ENCODE measurements at places on chromosomes 1 and 21.

DNA sequence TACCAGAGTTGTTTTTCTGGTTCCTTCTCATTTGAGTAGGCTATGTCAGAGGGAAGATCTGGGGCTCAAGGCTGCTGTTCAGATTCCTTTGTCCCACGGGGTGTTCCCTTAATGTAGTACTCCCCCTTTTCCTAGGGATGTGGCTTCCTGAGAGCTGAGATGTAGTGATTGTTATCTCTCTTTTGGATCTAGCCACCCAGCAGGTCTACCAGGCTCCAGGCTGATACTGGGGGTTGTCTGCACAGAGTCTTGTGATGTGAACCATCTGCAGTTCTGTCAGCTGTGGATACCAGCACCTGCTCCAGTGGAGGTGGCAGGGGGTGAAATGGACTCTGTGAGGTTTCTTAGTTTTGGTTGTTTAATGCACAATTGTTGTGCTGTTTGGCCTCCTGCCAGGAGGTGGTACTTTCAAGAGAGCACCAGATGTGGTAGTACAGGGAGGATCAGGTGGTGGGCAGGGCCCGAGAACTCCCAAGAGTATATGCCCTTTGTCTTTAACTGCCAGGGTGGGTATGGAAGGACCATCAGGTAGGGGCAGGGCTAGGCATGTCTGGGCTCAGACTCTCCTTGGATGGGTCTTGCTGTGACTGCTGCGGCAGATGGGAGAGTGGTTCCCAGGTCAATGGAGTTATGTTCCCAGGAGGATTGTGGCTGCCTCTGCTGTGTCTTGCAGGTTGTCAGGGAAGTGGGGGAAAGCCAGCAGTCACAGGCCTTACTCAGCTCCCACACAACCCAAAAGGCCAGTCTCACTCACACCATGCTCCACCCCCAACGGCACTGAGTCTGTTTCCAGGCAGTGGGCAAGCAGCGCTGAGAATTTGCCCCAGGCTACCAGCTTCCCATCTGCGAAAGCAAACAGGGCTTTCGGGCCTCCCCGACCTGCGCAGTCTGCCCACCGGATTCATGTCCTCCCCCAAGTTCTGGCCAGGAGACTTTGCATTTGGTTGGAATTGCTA lies 64.2 kb downstream of the SERINC2 start:
- no peak overlapping the region for H3K27ac ChIP-seq
- peaks cover 35% of the 10 kb centered on the region for H3K27me3 ChIP-seq
- no peaks in the 10 kb centered on the region for H3K36me3 ChIP-seq
- H3K4me3 ChIP-seq = no peak overlapping the region
- H3K4me1 ChIP-seq = no peaks in the 10 kb centered on the region
- DNase-seq = peak; percentile 6

DNA sequence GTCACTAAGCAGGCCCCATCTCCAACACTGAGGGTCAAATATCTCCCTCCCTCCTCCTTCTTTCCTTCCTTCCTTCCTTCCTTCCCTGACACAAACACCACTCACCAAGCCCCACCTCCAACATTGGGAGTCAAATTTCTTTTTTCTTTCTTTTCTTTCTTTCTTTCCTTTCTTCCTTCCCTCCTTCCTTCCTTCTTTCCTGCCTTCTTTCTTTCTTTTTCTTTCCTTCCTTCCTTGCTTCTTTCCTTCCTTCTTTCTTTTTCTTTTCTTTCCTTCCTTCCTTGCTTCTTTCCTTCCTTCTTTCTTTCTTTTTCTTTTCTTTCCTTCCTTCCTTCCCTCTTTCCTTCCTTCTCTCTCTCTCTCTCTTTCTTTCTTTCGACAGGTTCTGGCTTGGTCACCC lies 79.2 kb upstream of the ETS2 start:
- H3K36me3 ChIP-seq = no peaks in the 10 kb centered on the region
- DNase-seq = no peak
- no peak overlapping the region for H3K27ac ChIP-seq
- H3K4me1 ChIP-seq = peaks cover 3% of the 10 kb centered on the region
- H3K27me3 ChIP-seq = no peaks in the 10 kb centered on the region

- no peak for DNase-seq
- no peaks in the 10 kb centered on the region for H3K27me3 ChIP-seq
- no peaks in the 10 kb centered on the region for H3K36me3 ChIP-seq
- no peak overlapping the region for H3K4me3 ChIP-seq
- H3K27ac ChIP-seq = no peak overlapping the region
These were observed 53.1 kb upstream of the CYYR1 start for GRCh38 chr21:26626187-26626586.

GRCh38 chr1:82901561-82901960 lies 1097.4 kb downstream of the TTLL7 start:
- H3K36me3 ChIP-seq = no peaks in the 10 kb centered on the region
- no peak for DNase-seq
- no peak overlapping the region for H3K27ac ChIP-seq
- H3K27me3 ChIP-seq = no peaks in the 10 kb centered on the region
- H3K4me1 ChIP-seq = no peaks in the 10 kb centered on the region

- no peak overlapping the region for H3K4me3 ChIP-seq
- no peaks in the 10 kb centered on the region for H3K36me3 ChIP-seq
- H3K4me1 ChIP-seq = peaks cover 2% of the 10 kb centered on the region
- DNase-seq = peak; percentile 74
- no peaks in the 10 kb centered on the region for H3K27me3 ChIP-seq
These were observed 130.4 kb downstream of the RERE start for GRCh38 chr1:8687039-8687438.

DNA sequence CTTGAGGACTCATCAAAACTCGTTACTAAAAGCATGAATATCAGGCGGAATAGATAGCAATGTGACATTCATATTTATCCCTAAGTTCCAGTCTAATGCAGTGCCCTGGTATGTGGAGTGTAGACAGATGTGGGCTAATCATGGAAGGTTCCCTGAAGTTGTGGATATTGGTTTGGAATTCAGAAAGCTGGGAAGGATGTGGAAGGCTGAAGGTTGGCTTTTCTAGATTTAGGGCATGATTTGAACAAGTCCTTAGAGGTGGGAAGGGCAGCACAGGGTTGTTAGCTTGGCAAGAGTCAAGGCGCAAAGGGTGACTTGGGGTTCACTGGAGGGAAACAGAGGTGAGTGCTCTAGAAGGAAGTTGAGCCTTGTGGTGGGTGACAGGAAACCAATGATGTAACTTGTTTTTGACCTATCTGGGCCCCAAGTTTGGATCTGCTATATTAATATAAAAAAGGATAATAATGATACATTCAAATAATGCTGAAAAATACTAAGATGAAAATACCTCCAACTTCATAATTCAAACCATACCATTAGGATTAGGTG lies 21.9 kb downstream of the LGALS8 start:
- H3K4me3 ChIP-seq = no peak overlapping the region
- no peak for DNase-seq
- H3K27ac ChIP-seq = peak overlapping the region; percentile 50
- H3K27me3 ChIP-seq = no peaks in the 10 kb centered on the region
- peaks cover 2% of the 10 kb centered on the region for H3K4me1 ChIP-seq
- peaks cover 98% of the 10 kb centered on the region for H3K36me3 ChIP-seq

- DNase-seq = no peak
- H3K36me3 ChIP-seq = no peaks in the 10 kb centered on the region
- no peak overlapping the region for H3K27ac ChIP-seq
- no peaks in the 10 kb centered on the region for H3K27me3 ChIP-seq
- H3K4me1 ChIP-seq = no peaks in the 10 kb centered on the region
- no peak overlapping the region for H3K4me3 ChIP-seq
These were observed 107.7 kb downstream of the CLDN17 start for GRCh38 chr21:30058928-30059327.

DNA sequence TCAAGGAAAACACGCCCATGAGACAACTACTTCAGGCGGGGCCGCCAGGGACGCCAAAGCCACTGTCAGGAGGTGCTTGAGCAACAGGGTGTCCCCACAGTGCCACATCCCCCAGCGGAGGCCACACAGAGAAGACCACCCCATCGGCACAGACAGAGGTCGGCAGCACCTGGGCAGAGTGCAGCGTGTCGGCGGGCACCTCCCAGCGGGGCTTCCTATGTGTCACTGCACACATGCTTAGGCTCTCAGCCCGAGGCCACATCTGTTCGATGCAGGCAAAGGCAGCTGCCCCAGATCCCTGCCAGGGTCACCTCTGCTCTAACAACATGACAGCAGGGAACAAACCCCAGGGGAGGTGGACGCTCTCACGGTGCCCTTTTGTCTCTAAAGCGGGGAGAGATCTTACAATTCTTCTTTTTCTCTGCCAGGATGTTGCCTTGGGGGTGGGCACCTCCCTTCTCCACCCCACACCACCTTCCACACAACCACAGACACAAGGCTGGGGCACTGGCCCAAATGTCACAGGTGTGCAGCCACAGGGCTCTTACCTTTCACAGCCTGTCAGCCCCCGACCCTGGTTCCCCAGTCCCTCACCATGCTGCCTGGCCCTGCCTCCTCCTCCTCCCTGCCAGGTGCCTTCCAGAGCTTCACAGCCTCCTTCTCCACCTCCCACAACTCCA lies 4.2 kb downstream of the KRTAP10-8 start:
- H3K27me3 ChIP-seq = no peaks in the 10 kb centered on the region
- no peak for DNase-seq
- no peaks in the 10 kb centered on the region for H3K36me3 ChIP-seq
- no peaks in the 10 kb centered on the region for H3K4me1 ChIP-seq
- H3K27ac ChIP-seq = no peak overlapping the region

DNA sequence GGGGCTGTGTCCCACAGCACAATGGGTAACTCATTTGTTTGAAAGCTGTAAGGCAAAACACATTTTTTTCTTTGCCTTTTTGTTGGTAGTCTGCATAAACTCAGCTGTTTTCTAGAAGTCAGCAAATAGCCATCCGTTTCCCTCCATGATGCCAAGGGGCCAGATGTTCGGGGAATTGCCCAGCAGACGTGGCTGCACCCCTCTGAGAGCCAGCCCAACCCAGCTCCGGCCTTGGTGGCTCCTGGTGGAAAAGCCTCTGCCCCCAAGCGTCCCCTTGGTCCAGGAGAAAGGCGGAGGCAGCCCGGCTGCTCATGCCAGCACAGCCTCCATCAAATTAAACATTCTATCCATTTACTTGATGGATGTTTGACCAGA lies 58.4 kb upstream of the ADARB1 start:
- no peak overlapping the region for H3K4me3 ChIP-seq
- peaks cover 57% of the 10 kb centered on the region for H3K4me1 ChIP-seq
- no peak overlapping the region for H3K27ac ChIP-seq

- H3K4me1 ChIP-seq = no peaks in the 10 kb centered on the region
- H3K4me3 ChIP-seq = no peak overlapping the region
- no peak overlapping the region for H3K27ac ChIP-seq
- no peak for DNase-seq
- H3K36me3 ChIP-seq = no peaks in the 10 kb centered on the region
- H3K27me3 ChIP-seq = peaks cover 65% of the 10 kb centered on the region
These were observed 172.7 kb downstream of the PTPRU start for GRCh38 chr1:29408831-29409605.

- DNase-seq = no peak
- H3K27me3 ChIP-seq = no peaks in the 10 kb centered on the region
- H3K27ac ChIP-seq = no peak overlapping the region
- H3K36me3 ChIP-seq = no peaks in the 10 kb centered on the region
These were observed 146.4 kb downstream of the LRIG2 start for GRCh38 chr1:113219377-113219776.

DNA sequence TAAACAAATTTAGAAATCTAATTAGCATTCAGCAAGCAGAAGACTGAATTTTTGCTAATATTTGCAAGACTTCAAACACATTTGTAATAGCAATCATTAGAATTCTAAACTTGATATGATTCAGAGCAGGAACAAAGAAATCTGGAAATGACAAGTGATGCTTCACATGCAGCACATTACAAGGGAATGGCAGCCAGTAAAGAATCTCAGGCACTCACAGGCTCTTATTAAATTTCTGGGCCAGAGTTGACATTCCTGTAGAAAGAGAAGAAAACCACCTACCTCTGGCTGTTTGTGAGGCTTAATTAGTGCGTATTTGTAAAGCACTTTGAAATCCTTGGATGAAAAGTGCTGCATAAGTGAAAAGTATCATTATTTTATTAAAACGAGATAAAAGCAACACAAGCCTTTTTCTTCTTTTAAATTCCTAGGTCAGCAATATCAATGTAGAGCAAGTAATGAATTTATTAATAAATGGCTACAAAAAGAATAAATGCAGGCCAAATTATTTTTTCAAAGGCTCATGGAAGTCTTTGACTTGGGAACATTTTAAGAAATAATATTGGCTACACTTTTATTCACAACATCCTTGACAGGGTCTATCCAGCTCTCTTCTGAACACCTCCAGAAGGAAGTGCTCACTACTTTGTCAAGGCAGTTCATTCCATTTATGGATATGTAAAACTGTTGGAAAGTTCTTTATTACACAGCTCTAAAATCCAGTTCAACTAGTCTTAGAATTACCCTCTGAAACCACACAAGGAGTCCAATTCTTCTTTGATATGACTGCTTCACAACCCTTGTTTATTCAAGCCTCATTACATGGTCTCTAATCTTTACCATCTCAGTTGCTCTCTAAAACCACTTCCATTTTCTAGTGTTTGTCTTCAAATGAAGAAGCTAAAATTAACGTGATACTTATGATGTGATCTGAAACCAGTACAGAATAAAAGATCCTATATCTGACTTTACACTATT lies 32.1 kb upstream of the SCYL3 start:
- DNase-seq = peak; percentile 13
- H3K27ac ChIP-seq = no peak overlapping the region
- H3K36me3 ChIP-seq = no peaks in the 10 kb centered on the region
- H3K4me3 ChIP-seq = no peak overlapping the region
- no peaks in the 10 kb centered on the region for H3K27me3 ChIP-seq

GRCh38 chr1:230910755-230911117 lies 42.4 kb upstream of the C1orf198 start:
- no peak for DNase-seq
- peaks cover 2% of the 10 kb centered on the region for H3K4me1 ChIP-seq
- H3K4me3 ChIP-seq = no peak overlapping the region
- no peaks in the 10 kb centered on the region for H3K27me3 ChIP-seq
- H3K36me3 ChIP-seq = peaks cover 14% of the 10 kb centered on the region

DNA sequence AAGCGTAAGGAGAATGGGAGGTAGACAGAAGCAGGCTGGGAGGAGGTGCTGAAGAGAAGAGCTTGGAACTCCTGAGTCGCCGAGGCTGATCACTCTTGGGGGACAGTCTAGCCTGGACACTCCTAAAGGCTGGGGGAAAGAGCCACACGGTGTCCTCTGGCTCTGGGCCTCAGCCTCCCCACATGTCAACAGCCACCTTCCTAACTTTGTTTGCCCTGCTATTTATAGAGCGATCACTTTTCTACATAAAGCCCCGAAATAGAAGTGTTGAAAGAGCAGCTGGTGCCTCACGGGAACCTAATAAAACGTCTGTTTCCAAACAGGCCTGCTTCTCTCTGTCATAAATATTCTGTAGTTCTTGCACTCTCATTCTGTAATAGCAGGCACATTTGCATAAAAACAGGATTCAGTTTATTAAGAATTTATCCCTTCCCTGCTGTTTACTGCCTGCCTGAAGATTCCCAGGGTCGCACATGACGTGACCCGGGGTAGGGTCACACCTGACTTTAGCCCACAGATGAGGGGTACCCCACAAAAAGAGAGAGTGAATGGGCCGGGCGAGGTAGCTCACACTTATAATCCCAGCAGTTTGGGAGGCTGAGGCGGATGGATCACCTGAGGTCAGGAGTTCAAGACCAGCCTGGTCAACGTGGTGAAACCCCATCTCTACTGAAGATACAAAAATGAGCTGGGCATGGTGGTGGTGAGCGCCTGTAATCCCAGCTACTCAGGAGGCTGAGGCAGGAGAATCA lies 212.5 kb downstream of the TOMM20 start:
- DNase-seq = peak; percentile 68
- H3K4me3 ChIP-seq = no peak overlapping the region
- no peaks in the 10 kb centered on the region for H3K36me3 ChIP-seq
- peaks cover 6% of the 10 kb centered on the region for H3K4me1 ChIP-seq
- no peak overlapping the region for H3K27ac ChIP-seq
